ENCODE measurements at places on chromosomes 7 and 10. TPM values are rescaled to one million over a fixed set of nuclear protein-coding genes. Genes with fewer than 3 reads are reported as not detected.

DNA sequence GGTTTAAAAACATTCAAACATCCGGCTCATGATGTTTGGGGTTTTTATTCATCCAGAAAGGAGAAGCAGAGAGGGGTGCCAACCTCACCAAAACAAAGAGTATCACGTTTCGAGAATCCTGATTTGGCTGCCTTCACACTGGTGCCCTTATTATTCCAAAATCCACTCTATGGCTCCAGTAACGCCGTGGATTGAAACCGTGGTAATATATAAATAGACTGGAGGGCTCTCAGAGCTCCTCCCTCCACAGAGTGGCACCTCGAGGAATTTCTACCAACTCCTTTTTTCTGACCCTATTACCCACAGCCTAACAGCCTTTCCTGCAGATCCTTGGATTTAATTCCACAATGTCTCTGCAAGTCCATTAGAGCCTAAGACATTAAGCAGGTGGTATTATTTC, 353.6 kb downstream of the CRPPA start:
- peaks cover 10% of the 10 kb centered on the region for H3K4me1 ChIP-seq
- H3K36me3 ChIP-seq = no peaks in the 10 kb centered on the region
- H3K27me3 ChIP-seq = peaks cover 17% of the 10 kb centered on the region
- no peak for DNase-seq
- H3K4me3 ChIP-seq = no peak overlapping the region

DNA sequence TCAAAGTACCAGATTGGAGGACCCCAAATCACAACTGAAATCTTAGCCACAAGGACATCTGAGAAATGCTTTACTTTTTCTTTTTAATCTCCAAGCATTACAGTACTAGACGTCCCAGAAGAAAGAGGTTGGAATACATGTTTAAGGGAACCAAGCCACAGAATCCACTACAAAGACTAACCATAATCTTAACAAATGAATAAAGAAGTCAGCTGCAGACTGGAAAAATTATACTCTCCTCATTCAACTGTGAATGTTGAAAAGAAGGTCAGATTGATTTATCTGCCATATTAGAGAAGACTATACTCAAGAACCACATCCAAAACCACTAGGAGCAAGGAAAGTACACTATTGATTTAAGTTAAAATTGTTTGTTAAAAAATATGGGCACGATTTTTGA, 102.1 kb upstream of the ABCB5 start:
- no peaks in the 10 kb centered on the region for H3K4me1 ChIP-seq
- H3K27ac ChIP-seq = no peak overlapping the region
- no peaks in the 10 kb centered on the region for H3K27me3 ChIP-seq
- H3K4me3 ChIP-seq = no peak overlapping the region

DNA sequence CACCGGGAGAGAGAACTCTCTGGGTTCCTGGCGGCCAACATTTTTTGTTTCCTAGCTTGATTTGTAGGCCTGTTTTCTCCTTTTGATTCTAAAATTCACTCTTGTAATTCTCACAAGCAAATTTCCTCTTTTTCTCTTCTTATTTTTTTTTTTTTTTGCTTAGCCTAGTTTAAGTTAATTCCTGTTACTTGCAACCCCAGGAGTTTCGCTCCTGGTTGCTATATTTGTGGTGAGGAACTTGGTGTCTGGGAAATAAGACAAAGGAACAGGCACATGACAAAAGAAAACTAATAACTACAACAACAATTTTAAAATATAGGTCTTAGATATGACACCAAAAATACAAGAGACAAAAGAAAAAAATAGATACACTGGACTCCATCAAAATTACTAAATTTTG, 6.7 kb downstream of the AOAH start:
- no peak overlapping the region for H3K27ac ChIP-seq
- no peak for DNase-seq
- H3K4me3 ChIP-seq = no peak overlapping the region

The ZNF277 gene
- polyA plus RNA-seq = 12.9 TPM

- no peaks in the 10 kb centered on the region for H3K27me3 ChIP-seq
- H3K36me3 ChIP-seq = no peaks in the 10 kb centered on the region
- no peak overlapping the region for H3K27ac ChIP-seq
These were observed 50.3 kb upstream of the GSAP start for GRCh38 chr7:77466450-77466849.

The IFIT2 gene
- polyA plus RNA-seq = 1.2 TPM

- H3K27me3 ChIP-seq = no peaks in the 10 kb centered on the region
- no peaks in the 10 kb centered on the region for H3K4me1 ChIP-seq
- no peak overlapping the region for H3K27ac ChIP-seq
- no peak for DNase-seq
- no peak overlapping the region for H3K4me3 ChIP-seq
These were observed 50.6 kb downstream of the ZNF277 start for GRCh38 chr7:112257073-112257472.

The LIPA gene
- 63.2 TPM for polyA plus RNA-seq

- H3K27me3 ChIP-seq = no peaks in the 10 kb centered on the region
- peaks cover 10% of the 10 kb centered on the region for H3K4me1 ChIP-seq
- H3K27ac ChIP-seq = no peak overlapping the region
These were observed 26.6 kb downstream of the PLAU start for GRCh38 chr10:73937333-73938043.

DNA sequence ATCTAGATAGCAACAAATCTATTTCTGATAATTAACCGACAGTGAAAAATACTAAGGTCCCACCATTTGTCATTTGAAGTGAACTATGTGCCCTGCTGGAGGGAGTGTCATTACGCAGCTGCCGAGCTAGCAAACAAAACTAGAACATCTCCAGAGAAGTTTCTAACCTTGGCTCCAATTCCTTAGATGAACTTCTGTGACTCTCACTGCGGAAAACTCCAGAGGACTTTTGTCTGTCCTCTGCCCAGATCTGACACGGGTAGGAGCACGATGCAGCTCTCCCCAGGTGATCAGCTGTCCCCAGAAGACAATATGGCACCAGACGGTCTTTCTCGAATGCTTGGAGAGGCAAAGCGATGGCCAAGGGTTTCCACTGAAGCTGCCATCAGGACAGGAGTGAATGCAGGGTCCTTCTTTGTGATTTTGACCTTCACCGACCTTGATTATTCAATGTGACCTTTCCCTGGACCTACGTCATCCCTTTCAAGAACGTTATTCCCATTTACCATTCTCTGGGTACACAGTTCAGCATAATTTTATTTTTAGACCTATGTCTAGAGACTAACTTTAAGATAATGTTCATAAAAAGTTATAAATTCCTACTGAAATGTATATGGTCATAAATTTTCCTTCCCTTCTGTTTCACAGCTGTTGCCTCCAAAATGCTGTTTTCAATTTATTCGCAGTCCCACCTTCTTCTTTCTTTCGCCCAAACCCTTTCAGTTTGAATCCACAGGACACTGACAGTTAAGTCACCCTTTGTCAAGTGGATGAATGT, 116.7 kb upstream of the C7orf33 start:
- H3K36me3 ChIP-seq = no peaks in the 10 kb centered on the region
- no peaks in the 10 kb centered on the region for H3K27me3 ChIP-seq
- no peaks in the 10 kb centered on the region for H3K4me1 ChIP-seq
- no peak overlapping the region for H3K27ac ChIP-seq
- H3K4me3 ChIP-seq = no peak overlapping the region
- no peak for DNase-seq

The ANKRD30A gene
- polyA plus RNA-seq = not detected

The WDR11 gene
- polyA plus RNA-seq = 54.2 TPM

Data from SK-N-SH (cell line).